Fibroblast of lung (primary cell): ENCODE measurements at places on chromosomes 4 and X. TPM values are rescaled to one million over a fixed set of nuclear protein-coding genes. Genes with fewer than 3 reads are reported as not detected.

Gene PTPN13
- 55.2 and 136 TPM in 2 replicates for total RNA-seq

Gene IL2RG
- not detected in 2 replicates for total RNA-seq

Gene FAT4
- total RNA-seq: 9.0 and 17.8 TPM in 2 replicates

DNA sequence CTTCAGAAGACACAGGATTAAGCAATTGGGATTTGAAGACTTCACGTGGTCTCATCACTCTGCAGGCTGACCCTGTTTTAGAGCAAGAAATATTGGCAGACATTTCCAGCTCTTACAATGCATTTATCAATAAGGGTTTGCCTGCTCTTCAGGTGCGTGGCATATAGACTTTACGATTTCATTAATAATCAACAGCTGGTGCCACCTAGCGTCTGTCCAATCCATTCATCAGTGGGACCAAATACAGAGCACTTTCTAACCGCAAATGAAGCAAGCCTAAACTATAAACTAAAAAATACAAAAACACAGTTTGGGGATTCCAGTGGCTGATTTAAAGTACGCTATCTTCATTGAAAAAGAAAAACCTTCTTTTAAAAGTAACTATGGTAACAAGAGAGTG lies 125.4 kb upstream of the DMD start:
- DNase-seq: peak; percentile 39

GRCh38 chrX:19886883-19887531 lies 393 bp downstream of the SH3KBP1 start:
- peak; percentile 19 for DNase-seq

GRCh38 chrX:54641530-54641929 lies 111.5 kb downstream of the GNL3L start:
- peak; percentile 1 for DNase-seq

- peak; percentile 7 for DNase-seq
Measured at GRCh38 chr4:135368831-135369230, 1167.2 kb upstream of the PABPC4L start.

DNA sequence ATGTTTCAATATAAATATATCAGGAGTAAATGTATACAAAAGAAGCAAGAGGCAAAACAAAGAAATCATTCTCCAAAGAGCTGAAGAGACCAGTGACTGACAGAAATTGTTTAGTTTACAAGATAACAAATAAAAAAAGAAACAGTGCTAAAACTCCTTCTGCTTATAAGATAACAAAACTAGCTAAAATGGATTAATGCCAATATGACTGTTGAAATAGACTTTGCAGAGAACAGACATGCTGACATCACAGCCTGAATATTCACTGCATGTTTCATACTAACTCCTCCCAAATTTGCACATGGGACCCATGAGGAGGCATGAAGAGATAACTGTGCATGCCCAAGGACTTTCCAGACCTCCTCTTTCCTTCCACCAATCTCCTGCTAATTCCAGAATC lies 6.2 kb upstream of the GABRA4 start:
- peak; percentile 73 for DNase-seq

DNA sequence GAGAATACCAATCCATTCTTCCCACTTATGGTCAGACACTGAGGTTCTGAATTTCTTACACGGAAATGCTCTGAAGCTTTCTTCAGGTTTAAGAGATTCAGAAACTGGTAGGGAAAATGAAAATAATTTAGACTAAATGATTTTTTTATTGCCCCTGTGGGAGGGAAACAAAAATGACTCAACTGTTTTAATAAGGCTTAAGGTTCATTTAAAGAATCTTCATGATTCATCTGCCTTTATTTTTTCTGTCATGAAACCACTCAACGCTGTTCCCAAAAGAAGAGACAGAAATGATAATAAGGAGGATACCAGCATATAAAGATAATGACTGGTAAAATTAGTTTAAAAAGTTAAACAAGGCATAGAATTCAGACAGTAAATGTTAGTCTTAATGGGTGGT lies 39.3 kb upstream of the FAM47B start:
- DNase-seq: no peak

- peak; percentile 71 for DNase-seq
Measured at GRCh38 chr4:85828027-85828890, 353.3 kb downstream of the ARHGAP24 start.

GRCh38 chr4:20623939-20624338 lies 76.3 kb upstream of the PACRGL start:
- DNase-seq: no peak

- DNase-seq: no peak
Measured at GRCh38 chr4:24489870-24490269, 94.5 kb downstream of the DHX15 start.
